ENCODE measurements at places on chromosomes 4 and X.

DNA sequence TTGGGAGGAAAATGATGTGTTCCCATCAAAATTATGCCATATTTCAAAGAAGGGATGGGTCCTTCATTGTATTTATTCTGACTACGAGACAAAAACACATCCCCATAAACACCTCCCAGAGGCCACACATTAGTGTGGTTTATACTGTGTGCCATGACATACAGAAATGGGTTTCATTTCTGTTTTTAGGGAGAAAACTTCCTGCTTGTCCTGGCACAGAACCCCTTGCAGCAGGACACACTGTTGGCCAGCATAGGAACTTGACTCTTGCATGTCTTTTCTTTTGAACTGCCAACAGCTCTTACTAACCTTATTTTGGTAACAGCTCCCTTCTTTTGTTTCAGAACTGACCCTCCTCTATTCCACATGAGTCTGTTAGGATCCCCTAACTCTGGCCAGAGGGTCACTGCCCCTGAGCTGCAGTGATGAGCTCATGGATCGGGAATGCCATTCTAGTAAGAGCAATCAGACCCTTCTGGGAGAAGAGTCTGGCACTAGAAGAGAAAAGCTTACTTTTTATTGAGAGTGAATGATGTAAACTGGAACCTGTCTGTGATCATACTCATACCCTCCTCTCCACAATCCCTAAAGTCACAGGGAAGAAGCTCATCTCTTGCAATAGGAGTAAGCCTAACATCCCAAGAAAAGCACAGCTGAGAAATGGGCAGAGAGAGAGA is 86.4 kb downstream of the SMIM20 start:
- no peak for DNase-seq

- no peak for DNase-seq
Observed at GRCh38 chr4:27267339-27267969, 406.8 kb downstream of the STIM2 start.

DNA sequence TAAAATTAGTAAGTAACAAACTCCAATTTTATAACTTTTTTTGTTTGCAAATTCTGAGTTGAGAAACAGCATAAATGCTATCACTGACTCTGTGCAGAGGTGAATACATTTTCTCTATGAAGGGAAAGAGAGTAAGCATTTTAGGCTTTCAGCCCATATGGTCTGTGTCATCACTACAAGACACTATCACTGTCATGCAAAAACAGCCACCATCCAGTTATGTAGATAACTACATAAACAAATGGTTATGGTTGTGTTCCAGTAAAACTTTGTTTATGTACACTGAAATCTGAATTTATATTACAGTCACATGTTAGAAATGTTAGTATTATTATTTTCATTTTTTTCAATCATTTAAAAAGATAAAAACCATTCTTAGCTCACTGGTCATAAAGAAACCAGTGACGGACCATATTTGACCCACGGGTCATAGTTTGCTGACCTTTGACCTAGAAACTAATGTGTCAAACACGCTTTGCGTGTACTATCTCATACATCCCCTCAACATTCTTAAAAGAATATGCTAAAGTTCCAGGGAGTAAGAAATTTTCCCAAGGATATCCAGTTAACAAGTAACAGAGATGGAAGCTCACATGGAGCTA is 29.1 kb downstream of the RASGEF1B start:
- no peak for DNase-seq

- DNase-seq: no peak
Observed at GRCh38 chr4:71558248-71558647, 219.4 kb downstream of the SLC4A4 start.

DNA sequence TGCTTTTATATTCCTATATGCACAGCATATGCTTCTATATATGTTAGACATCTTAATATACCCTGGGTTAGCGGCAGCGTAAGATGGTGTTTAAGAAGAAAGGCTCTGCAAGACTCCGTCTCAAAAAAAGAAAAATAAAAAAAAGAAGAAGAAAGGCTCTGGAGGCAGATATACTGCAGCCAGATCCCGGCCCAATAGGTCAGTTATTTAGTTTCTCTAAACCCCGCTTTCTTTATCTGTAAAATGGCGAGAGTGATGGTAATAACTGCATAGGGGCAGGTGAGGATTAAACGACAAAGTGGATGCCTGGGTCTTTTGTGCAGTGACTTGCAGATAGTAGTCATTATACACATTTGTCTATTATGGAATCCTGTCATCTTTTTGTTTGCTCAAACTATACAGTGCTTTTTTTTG is 115.2 kb downstream of the NAA11 start:
- no peak for DNase-seq

DNA sequence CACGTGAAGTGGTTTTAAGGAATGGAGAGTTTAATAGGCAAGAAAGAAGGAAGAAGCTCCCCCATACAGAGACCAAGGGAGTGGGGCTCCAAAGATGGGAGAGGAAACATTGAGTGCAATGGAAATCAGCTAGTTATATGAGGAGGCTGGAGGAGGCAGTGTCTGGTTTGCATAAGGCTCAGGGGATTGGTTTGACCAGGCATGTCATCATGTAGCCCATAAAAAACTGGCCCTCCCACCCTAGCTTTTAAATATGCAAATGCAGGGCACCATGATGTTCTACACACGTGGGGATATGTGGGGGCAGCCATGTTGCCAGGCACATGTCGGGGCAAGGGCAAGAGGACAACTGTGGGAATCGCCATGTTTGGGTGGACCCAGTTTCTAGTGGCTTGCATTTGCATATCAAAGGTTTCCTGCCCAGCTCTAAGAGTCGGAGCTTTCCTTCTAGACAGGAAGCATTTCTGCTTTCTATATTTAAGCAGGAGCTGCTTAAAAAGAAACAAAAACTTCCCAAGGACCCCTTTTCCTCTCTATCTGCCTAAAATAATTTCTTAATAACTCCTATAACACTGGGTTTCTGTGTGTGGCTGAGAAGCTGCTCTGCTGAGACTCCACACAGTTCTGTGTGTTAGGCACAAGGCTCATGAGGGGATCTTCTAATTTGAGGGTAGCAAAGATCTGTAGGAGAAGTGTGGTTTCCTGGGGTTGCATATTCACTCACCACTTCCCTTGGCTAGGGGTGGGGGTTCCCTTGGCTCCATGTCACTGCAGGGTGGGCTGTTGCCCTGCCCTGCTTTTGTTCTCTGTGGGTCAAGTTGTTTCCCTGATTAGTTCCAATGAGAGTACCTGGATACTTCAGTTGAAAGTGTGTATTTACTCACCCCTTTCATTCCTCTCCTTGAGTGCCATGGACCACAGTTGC is 113.5 kb downstream of the VSIG4 start:
- DNase-seq: no peak

- DNase-seq: no peak
Observed at GRCh38 chr4:25113915-25114904, 46.0 kb downstream of the SEPSECS start.

DNA sequence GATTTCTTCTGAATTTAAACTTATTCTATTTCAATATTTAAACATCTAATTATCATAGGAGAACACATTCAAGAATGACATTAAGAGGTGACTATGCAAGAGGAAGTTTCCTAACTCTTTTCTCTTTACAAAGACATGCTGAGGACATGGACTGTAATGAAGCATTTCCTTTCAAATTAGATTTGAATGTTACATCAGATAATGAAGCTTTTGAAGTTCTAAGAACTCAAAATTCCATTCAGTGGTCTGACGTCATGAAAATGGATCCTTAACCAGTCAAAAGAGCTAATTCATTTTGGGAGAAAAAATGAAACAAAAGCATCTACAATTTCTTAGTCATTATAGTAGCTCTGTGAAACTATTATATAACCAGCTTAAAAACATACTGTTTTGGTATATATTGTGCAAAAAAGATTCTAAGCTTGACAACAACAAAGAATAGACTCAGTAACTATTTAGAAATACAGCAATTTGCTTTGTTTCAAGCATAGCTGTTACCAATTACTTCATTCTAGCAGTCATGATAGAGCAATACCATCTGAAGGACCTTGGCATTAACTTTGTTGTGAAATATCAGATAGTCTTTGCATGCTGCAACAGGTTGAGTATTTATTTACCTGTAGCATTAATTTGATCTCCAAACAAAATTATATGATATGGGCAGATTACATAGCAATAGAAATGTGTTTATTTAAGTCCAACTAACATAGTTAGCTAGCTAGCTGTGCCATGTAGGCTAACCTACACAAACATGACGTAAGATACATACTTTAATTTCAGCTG is 13.7 kb upstream of the DTHD1 start:
- DNase-seq: no peak

DNA sequence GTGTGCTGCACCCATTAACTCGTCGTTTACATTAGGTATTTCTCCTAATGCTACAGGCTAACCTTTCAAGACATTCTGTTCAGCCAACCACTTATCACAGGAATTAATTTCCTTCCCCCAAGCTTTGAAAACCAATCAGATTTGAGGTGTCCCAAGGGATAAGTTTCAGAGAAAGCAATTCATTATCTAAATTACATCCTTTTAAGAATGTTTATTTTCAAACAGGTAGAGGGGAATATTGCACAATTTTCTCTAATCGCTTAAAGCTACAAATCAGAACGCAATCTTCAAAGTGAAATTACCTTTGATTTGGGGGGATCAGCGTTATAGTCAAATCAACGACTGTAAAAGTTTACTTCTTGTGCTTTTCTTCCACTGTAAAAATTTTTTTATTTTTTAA is 1.6 kb downstream of the CLOCK start:
- DNase-seq: no peak

GRCh38 chrX:52346174-52347165 is 22.4 kb upstream of the XAGE2 start:
- DNase-seq: no peak

DNA sequence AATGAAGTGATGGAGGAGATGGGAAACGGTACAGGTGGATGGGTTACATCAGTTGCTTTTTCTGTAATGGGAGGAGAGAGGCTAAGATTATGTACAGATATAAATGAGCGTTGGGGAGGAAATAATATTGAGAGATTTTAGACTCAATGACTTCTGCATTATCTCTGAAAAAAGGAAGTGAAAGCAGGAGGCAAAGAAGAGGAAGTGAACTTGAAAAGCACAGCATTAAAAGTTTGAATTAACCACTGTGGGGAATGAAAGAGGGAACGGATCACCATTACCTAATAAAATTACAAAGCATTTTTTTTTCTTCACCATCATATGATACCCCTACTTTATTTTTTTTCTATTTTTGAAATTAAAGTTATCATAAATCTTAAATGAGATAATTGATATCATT is 1025.5 kb downstream of the RPA4 start:
- no peak for DNase-seq

GRCh38 chr4:133096972-133097371 is 52.1 kb upstream of the PCDH10 start:
- DNase-seq: no peak

Data from activated CD4-positive, alpha-beta T cell treated with anti-CD3 and anti-CD28 coated beads for 24 hours (primary cell).